ENCODE measurements at places on chromosomes 16 and 17.

- DNase-seq: no peak
These were observed 54.7 kb upstream of the IL34 start for GRCh38 chr16:70591615-70592014.

GRCh38 chr17:67157732-67158639 lies 87.0 kb downstream of the HELZ start:
- DNase-seq: no peak

DNA sequence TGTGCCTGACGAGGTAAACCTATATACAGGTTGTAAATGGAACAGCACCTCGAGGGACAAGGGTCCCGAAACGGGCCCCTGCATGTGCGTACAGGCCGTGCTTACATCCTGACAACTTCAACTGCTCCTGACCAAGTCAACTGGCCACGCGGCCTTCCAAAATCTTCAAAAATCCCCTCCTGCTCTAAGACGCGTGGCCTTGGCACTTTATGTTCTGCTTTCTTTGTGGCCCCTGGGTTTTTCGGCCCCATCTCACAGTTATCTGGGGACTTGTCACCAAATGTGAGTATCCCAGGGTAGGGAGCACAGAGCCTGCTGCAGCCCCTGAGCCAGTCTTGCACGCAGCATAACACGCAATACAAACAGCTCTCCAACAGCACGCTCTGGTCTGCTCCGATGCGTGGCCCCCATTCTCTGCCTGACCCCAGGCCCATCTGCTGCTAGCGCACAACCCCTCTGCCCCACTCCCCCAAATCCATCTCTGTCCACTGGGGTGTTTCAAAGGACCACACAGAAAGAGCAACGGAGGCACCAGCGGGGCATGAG lies 659 bp downstream of the RPH3AL start:
- DNase-seq: no peak

GRCh38 chr16:19210280-19210924 lies 42.4 kb downstream of the SYT17 start:
- DNase-seq: no peak

- DNase-seq: no peak
These were observed 74.4 kb upstream of the DNAH17 start for GRCh38 chr17:78651554-78651953.

DNA sequence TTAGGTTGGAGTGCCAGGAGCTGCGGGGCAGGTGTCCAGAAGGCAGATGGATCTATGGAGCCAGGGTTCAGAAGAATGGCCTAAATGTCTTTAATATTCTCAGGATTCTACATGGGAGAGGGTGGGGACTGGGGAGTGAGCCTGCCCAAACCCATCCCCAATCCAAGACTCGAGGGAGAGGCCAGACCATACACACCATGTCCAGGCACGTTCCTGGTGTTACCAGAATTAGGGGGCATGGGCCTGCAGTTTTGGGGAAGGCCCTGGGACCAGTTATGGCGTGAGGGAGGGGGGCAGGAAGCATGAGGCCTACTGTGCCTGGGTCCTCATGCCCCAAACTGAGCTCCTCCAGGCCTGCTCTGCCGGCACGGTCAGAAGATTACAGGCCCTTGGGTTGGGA lies 1.9 kb downstream of the TAX1BP3 start:
- no peak for DNase-seq

DNA sequence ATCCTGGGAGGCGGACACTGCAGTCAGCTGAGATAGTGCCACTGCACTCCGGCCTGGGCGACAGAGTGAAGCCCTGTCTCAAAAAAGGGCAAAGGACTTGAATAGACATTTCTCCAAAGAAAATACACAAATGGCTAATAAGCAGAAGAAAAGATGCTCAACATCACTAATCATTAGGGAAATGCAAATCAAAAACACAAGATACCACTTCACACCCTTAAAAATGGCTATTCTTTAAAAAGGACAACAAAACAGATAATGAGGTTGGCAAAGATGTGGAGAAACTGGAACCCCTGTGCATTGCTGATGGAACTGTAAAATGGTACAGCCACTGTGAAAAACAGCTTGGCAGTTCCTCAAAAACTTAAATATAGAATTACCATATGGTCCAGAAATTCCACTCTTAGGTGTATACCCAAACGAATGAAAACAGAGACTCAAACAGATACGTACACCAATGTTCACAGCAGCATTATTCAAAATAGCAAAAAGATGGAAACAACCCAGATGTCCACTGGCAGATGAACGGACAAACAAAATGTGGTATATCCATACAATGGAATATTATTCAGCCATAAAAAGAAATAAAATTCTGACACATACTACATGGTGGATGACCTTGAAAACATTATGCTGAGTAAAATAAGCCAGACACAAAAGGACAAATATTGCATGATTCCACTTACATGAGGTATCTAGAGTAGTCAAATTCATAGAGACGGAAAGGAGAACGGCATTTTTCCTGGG lies 35.5 kb downstream of the BRIP1 start:
- no peak for DNase-seq

- DNase-seq: no peak
These were observed at the start of gene ARL5C for GRCh38 chr17:39165841-39166349. ARL5C (minus strand) TSS chr17:39166161; CDS start chr17:39165760, 401 bp downstream.

DNA sequence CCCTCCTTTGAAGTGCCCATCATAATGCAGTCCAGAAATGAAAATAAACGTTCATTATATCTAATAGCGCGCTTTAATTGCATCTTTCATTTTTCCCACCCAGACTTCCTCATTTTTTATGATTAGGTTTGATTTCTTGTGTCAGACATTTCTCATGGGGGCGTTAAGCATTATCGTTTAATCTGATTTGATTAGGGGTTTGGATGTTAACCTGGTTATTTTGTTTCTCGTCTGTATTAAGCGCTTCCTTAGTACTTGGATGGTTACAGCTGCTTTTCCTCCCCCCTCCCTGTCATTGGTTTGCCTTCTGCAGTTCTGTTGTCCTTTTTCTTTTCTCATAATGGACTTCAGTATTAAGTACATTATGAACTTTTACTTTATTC lies 540 bp downstream of the MFSD11 start:
- no peak for DNase-seq

DNA sequence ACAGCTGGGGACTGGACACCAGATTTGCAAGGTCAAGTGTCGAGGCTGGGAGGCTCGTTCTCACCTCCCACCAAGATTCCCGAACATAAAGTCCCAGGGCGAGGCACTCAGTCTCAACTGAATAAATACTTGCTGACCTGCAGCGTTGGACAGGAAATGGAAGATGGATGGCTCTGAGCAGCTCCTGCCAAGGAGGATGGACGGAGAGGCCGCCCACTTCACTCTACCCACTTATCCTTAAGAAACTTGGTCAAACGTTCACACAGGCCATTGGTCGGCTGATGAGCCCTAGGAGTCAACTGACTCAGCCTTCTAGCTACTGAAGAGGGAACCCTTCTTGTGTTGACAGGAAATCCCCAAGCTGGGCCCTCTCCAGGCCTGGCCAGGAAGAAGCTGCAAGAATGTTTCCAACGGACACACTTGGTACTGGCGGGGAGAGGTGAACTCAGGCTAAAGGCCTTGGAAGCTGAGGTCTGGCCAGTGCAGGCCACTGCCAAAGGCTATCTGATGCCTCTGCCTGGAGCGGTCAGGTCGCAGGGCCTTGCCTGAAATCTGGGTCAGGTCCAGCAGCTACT lies 50.0 kb downstream of the VAC14 start:
- DNase-seq: no peak

DNA sequence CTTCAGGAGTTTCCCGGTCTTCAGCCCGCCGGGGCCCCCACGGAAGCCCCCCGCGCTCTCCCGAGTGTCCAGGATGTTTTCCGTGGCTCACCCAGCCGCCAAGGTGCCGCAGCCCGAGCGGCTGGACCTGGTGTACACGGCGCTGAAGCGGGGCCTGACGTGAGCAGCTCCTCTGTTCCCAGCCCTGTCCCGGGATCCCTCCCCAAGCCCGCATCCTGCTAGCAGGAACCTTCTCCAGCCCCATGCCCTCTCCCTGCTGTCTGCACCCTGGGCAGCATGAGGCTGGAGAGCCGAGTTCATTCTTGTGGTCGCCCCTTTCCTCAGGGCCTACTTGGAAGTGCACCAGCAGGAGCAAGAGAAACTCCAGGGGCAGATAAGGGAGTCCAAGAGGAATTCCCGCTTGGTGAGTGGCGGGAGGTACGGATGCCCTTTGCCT lies 10.1 kb downstream of the RIPOR1 start:
- DNase-seq: no peak

DNA sequence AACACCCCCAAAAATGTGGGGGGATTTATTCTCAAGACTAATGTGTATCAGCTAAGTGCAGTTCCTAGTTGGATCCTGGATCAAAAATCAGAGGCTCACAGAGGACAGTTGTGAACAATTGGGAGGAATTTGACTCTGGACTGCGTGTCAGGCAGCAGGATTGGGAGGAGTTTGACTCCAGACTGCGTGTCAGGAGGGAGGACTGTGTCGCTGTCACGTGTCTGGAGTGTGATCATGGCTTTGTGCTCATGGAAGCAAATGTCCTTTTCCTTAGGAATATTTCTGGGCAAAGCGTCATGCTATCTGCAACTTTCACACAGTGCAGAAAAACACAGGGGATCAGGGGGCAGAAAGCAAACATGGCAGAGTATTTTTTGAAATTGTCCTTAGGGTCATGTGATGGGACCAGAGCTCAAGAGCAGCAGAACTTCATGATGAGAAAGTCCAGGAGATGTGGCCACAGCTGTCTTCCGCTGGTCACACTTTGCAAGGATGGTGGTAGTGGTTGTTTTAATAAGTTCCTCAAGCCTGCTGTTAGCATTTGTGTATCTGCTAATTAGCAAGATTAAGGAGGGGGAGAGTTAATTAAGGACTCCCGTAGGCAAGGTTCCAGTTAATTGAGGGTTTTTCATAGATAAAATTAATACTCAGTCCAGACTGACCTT lies 122.0 kb upstream of the CHMP6 start:
- no peak for DNase-seq

DNA sequence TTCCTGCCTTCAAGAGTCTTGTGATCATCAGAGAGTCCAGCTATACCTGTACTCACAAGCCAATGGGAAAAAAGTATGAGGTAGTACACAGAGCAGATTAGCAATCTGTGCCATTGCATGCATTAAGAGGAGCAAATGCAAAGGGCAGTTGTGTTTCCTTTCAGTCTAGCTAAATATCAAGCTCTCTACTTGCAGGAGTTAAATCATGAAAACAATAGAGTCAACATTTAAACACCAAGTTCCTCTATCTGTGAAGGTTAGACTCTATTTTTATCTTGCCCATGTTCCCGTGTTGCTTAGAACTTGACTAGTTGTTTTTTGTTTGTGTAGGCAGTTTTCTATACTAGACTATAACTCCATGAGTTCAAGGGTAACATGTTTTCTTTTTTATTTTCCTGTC lies 4.7 kb upstream of the FAM20A start:
- no peak for DNase-seq

- no peak for DNase-seq
These were observed 211.5 kb downstream of the SOX9 start for GRCh38 chr17:72332367-72332766.

DNA sequence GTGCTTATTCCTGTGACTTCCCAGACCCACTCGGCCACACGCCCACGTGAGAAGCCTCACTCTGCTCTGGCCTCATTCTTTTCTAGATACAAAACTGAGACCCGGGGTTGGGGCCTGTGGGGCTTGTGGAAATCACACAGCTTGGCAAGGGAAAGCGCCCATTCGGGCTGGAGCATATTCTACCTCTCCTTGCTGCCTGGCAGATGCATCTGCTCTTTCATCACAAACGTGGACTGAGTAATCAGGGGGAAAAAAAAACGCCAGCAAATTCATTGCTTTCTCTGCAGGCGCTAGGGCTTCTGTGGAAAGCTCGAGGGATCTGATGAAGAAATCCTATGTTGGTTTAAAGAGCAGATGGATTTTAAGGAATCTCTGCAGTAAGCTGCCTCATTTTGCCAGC lies 44.4 kb downstream of the DNAH9 start:
- no peak for DNase-seq

DNA sequence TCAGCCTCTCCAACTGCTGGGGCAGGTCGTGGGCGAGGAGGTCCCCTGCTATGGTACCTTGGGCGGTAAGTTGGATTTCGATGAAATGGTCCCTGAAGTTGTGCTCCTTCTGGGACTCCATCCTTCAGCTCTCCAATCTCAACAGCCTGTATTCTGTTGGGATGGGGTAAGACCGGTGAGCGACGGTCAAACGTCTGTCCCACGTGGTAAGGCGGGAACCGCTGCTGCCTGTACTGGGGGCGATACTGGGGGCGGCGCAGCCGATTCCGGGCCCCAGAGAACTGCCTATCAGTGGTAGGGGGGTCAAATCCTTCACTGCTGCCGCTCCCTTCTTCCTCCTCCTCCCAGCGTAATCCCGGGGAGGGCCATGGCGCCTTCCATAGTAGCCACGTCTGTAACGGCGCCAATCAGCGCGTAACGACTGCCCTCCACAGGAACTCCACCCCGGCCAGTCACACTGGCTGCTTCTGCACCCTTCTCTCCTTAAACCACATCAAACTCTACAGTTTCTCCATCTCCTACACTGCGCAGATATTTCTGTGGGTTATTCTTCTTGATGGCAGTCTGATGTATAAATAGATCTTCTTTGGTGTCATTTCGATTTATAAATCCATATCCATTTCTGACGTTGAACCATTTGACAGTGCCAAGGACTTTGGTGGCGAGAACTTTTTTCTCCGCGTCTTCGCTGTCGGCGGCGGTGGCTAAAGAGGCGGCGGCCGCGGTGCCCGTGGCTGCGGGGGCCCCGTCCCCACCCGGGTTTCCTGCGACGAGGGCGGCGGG lies 41.1 kb downstream of the AHSP start:
- DNase-seq: no peak

- DNase-seq: no peak
These were observed 702 bp upstream of the ALDH3A1 start for GRCh38 chr17:19748807-19749193.

DNA sequence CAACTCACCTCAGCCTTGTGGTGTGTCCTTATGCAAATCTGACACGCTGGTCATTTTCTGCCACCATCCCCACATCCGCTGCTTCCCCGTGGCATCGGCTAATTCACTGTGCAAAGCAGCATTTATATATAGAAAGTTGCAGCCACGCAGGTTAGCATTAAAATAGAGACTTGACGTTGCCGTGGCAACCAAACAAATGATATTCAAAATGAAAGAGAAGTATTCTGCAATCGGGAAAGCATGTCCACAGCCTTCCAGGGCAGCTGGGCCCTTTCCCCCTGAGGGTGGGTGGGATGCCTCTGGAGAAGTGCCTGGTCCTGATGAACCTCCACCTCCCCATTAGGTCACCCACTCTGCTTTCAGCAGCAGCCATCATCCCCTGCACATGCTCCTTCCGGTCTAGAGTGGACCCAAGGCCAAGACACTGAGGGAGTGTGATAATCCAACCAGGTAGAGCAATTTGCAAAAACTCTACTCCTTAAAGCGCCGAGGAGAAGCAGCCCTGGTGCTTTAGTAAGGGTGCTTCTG lies 138.7 kb downstream of the GAS7 start:
- DNase-seq: no peak

DNA sequence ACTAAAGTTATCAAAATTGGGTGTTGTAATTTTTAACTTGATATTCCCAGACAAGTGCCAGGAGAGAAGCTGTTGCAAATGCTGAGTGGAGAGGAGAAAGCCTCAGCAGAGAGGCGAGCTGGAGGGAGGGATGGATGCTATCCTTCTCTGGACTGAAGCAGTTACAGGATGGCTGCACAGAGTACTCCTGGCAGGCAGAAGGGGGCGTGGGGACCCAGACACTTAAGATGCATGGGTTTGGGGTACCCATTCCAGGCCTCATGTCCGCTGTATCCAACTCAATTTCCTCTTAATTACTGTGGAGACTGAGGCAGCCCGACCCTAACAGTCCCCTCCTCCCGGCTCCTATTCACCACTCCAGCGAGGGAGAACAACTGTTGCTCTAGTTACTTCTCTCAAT lies 25.4 kb upstream of the ALDH3A1 start:
- no peak for DNase-seq

- DNase-seq: peak; percentile 11
These were observed 480 bp downstream of the TXNL4B start for GRCh38 chr16:72092832-72093447.

All from stimulated activated CD4-positive, alpha-beta T cell treated with anti-CD3 and anti-CD28 coated beads, Interleukin-12 subunit alpha, Interleukin-12 subunit beta, amount 100 ng/mL, for 24 hours (primary cell).